ACHN (cell line): ENCODE measurements at places on chromosomes 4 and X.

GRCh38 chrX:9087271-9088040 lies 53.5 kb upstream of the FAM9B start:
- no peak for DNase-seq

DNA sequence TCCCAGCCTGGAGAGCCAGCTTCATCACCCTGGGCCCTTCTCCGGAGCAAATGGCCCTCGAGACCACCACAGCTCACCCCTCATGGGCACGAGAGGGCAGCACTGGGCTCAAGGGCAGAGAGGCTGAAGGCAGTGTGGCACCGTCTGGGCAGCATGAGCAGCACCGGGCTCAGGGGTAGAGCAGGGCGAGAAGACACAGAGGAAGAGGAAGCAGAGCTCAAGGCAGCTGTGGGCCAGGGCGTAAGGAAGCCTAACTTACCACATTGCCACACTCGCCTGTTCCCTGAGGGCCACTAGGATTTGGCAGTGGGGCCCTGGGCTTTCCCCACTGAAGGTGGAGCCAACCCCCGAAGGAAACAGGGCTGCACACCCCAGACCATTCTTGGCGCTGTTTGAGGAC lies 15.5 kb downstream of the ZNF185 start:
- no peak for DNase-seq

GRCh38 chr4:57103051-57103450 lies 7.1 kb downstream of the IGFBP7 start:
- no peak for DNase-seq

- DNase-seq: no peak
Observed at GRCh38 chrX:110089656-110090403, 86.9 kb downstream of the TMEM164 start.

DNA sequence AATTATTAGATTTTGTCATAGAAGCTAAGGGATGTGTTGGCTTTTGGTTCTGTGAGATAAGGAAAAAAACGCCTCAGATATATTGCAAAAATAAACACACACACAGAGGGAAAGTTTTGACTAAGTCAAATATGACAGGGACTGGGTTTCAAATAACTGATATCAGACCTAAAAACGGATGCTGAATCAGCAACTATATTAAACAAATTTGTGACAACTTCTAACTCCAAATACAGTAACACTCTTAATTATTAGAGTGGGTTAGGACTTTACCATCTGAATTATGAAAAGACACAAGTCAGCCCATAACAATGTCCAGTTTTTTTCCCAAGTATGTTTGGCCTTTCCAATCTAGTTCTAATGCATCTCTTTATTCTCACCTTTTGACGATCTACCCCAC lies 2693.1 kb downstream of the ARAP2 start:
- DNase-seq: no peak

DNA sequence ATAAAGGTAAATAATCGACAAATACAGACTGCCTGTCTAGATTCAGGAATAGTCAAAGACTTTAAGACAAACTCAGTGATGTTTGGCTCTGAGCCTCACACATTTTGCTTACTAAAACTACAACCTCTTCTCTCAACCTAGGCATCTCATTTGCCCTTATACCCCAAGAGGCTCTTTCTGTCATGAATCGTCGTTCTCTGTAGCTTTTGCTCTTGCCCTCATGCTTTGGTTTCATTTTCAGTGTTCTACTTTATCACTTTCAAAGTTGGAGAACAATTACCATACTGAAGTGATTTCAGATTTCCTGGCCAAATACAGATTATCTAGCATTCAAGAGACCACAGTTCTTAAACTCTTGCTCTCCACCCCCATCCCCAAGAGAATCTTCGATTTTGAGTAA lies 114.1 kb upstream of the RAP2C start:
- DNase-seq: no peak

DNA sequence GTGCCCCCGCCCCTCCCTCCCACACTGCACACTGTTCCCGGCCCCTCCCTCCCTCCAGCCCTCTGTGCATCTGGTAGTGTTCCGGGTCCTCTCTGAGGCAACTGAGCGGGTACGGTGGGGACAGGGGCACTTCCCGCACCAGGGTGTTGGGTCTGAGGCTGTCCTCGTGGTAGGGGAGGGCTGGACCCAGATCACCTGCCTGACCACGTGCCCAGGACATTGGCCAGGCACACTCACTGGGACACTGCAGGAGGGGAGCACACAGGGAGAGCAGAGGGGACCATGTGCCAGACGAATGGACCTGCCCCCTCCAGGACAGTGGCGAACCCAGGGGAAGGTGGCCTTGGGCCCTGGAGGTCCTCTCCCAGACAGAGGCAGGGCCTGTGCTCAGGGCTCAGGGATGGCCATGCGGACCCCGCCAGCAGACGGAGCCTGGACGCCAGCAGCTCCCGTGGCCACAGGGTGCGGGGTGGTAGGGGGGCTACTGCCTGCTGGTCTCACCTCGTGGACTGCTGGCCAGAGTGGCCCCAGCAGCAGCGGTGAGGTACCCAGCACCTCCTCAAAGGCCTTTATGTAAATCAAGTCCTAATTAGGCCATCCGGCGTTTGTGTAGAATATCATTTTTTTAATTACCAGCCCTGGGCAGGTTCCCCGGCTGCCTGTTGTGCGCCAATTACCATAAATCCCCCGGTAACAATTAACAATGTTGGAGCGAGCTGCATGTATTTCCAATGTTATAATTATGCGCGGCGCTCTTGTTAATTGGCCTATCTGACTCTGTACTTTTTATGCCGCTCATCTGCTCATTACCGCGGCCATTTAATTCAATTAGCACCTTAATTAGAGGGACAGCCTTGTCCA lies 106.9 kb downstream of the FAM53A start:
- no peak for DNase-seq

DNA sequence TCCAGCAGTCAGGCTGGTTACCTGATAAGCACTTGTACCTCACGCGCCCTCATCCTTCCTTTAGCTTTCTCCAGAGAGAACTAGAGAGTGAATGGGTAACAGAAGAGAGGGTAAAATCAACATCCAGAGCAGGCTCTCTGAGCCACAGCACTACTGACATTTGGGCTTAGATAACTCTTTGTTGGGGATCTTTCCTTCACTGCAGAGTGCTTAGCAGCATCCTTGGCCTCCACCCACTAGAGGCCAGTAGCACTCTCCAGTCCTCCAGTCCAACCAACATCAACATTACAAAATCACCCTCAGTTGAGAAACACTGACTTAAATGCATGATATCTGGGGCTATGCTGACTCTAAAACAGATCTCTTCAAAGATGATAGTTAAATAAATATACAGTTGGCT lies 220.7 kb downstream of the TACR3 start:
- no peak for DNase-seq

GRCh38 chr4:157929486-157929885 lies 243.3 kb downstream of the GASK1B start:
- DNase-seq: no peak

DNA sequence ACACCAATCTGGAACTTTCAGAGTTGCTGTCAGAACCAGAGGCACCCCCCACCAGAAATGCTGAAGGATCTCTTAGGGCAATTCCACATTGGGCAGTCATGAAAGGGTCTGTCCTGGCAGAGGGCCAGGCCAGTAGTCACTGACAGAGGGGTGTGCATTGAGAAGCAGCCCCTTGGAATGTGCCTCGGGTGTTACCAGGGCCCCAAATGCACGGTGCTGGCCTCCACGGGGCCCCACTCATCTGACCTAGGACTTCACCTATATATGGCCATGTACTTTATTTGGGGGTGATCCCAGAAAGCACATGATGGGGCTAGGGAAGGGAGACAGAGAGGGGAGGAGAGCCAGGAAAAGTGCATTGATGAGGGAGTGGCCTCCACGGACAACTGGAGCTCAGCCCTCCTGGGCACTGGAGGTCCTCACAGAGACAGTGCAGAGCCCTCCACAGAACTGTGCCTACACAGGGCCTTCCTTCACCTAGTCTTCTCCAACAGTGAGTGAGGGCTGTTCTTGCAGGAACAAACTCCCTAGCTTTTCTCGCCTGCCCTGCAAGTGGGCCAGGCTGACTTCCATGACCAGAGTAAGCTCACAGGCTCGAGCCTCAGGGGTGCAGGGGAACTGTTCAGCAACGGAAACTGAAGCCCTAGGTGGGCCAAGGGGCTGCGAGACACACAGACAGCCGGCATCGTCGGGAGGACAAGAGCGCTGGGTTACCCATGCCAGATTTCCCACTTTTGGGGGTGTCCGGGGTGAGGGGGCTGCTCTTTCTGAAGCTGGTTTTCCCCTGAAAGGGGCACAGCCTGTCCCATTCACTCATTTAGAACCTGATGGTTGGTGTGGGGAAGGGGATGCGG lies 136.2 kb downstream of the HMX1 start:
- no peak for DNase-seq

GRCh38 chr4:86032476-86033022 lies 327.3 kb downstream of the MAPK10 start:
- DNase-seq: no peak

DNA sequence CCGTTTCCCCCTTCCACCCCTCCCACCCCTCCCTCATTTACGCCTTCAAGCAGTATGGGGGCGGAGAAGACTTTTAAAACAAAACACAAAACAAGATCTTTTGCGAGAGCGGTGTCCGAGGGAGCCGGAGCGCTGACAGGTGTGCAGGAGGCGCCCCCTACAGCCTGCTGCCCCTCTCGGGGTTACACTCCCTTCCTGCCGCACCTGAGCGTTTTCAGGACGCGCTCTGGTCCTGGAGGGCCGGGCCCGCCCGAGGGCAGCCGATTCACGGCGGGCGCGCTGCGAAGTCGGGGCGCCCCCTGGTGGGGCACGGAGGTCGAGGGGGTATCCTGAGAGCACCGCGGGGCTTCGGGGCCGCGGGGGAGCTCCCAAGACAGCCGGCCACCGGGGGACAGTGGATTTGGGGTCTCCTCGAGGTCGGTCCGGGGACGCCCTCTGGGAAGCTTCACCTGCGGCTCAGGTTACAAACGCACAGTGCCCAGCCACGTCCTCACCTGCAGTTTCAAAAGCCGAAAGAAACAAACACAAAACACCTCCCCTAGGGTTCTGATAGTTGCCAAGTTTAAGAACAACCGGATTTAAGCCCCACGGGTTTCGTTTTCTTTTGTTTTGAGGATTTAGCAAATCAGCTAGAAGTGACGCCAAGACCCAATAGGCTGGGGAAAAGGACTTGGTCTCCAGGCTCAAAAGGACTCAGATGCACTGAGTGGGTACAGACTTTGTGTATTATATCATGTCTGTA lies 8.0 kb upstream of the NEUROG2 start:
- peak; percentile 72 for DNase-seq

DNA sequence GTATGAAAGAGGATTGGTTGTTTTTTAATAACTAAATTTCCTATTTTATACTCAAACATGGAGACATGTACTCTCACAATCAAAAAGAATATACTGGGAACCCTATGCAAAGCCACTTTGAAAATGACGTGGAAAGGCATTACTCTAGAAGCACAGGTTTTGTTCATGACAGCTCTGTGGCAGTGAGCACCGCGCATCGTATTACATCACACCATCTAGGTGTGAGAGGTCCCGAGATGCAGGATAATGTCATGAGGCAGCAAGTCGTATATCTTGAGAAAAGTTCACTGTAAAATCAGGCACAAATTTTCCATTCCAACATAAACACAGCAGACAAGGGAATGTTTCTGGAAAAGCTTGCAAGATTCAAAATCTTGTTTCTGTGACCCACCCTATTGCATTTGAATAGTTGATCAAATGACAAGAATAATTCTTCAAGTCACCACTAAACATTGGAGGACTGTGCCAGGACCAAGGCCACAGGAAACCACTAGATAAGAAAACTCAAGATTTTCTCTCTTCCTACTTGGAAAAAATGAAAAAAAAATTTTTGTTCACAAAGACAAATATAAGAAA lies 127.6 kb downstream of the LDB2 start:
- no peak for DNase-seq

DNA sequence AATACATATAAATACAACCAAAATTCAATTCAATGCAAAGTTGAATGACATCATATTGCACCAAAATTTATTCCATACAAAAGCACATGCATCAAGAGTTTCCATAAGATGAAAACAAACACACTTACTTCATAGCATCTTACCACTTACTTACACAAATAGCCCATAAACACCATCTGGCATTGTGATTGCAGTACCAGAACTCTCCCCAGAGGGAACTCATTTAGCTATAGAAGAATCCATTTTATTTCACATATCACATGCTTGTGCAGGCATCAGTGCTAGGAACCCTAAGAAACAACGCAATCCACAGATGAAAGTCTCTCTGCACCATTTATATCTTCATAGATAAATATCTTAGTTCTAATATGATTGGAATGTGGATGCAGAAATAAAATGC lies 77.9 kb downstream of the SLC7A11 start:
- no peak for DNase-seq

- DNase-seq: no peak
Observed at GRCh38 chr4:170124406-170124805, 34.6 kb upstream of the AADAT start.

GRCh38 chrX:307261-308111 lies 11.1 kb downstream of the GTPBP6 start:
- no peak for DNase-seq

- DNase-seq: no peak
Observed at GRCh38 chrX:124348182-124348581, 1.8 kb downstream of the SH2D1A start.

DNA sequence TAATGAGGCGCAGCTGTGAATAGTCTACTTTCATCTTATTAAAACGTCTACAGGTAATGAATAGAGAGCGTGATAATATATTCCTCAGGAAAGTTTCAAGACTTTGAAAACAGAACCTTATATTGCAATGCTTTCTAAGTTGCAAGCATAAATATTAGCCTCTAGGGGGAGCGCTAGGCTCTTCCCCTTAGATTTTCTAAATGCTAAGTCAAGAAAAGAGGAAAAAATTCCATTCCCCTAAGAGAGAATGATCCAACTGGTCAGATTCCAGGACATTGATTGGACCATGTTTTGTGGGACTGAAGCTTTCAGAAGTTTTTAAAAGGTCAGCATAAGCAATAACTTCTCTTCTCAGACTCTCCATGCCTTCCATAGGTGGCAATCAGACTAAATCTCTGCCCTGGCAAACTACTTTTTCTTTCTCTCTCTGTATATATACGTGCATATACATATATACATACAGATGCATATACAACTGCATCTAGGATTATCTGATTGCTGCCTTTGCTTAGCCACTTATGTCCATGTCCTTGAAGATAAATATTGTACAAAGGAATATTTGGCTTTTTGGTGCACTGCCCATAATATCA lies 492.9 kb downstream of the INPP4B start:
- DNase-seq: peak; percentile 42

- no peak for DNase-seq
Observed at GRCh38 chrX:46698691-46699090, 60.2 kb downstream of the SLC9A7 start.

DNA sequence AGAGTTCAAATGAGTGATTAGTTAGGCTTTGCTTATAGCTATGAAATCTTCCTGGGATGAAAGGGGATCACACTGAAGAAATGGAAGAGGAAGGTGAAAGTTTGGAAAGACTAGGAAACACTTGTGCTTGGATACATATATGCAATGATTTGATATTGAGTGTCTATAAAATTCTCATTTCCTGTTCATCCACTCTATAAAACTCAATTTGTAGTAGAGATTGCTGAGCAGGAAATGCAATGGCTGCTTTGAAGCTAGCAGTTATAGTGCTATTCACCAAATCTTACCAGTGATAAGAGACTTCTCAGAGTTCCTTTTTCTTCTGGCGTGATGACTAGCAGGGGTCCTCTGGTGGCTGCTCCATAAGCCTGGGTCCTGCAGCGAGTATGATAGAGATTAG lies 128.1 kb upstream of the HPF1 start:
- DNase-seq: no peak
